Activated CD4-positive, alpha-beta T cell treated with anti-CD3 and anti-CD28 coated beads, Interleukin-2, Interleukin-4, amounts not matched to agents 100 ng/mL and 50 ng/mL, durations not matched to agents 16 hours and 8 hours (primary cell): ENCODE measurements at places on chromosomes 5 and 9.
A peak's percentile ranks its signal among the peaks of the same experiment; 100 is the strongest.

DNA sequence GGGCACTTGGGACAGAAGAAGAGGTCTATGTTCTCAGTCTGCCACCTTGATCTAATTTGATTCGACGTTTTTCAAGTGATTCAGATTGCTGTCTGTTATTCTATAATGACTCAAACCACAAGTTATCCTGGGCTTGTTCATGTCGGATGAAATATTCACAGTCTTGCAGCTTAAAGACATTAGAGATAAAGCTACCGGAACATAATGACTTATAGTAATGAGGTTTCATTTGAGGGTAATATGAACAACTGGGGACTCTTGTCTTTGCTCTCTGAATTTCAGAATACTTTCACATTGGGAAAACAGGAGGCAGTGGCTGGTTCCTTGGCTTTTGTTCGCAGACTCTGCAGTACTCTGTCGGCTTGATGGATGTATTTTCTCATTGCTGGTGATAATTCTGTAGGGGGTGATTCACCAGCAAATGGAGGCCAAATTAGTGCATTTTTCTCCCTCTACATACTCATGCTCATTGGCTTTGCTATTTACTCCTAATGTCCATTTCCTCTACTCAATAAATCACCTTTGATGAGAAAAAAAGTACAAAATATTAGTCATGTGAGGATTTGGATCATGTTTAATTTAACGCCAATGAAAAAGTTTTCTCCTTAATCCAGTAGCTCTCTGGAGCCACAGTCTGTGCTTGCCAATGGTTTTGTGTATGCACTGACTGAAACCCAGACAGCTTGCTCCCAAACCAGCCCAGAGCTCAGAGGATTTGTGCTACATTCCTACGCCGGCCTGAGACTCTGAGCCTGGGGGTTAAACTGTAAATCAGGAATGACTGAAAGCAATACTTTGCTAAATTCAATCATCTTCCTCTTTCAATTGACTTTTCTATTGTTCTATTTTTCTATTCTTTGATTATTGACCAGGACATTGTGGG is 154.7 kb upstream of the ANKH start:
- DNase-seq, result no peak

- no peak for DNase-seq
These were observed at the start of gene NFIB for GRCh38 chr9:14313951-14314423. Gene NFIB (minus strand): TSS chr9:14314141. CDS start chr9:14313511, 630 bp downstream.

GRCh38 chr9:137306066-137306849 is 4.2 kb upstream of the NRARP start:
- no peak for DNase-seq

GRCh38 chr5:39891376-39891775 is 466.6 kb upstream of the DAB2 start:
- DNase-seq, result no peak

- DNase-seq, result no peak
These were observed 37.6 kb upstream of the ANGPTL2 start for GRCh38 chr9:127159949-127160610.

GRCh38 chr5:133140311-133140710 is 88.5 kb downstream of the HSPA4 start:
- DNase-seq, result no peak

- DNase-seq, result no peak
These were observed 536.0 kb downstream of the PDE4D start for GRCh38 chr5:59357381-59357977.

DNA sequence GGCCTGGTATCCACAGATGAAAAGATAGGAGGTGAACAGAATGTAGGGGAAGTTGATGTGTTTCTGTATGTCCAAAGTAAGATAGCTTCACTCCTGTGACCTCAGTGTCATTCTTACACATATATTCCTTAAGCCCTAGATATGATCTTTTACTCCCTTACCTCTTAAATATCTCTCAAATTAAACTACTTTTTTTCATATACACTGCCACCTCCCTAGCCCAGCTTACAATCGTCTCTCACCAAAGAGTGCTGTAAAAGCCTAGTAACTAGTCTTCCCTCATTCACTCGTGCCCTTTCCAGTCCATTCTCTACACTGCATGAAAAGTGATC is 5.3 kb downstream of the DNAI1 start:
- DNase-seq, result no peak

- DNase-seq, result no peak
These were observed 217.9 kb upstream of the KLF4 start for GRCh38 chr9:107707428-107707837.

DNA sequence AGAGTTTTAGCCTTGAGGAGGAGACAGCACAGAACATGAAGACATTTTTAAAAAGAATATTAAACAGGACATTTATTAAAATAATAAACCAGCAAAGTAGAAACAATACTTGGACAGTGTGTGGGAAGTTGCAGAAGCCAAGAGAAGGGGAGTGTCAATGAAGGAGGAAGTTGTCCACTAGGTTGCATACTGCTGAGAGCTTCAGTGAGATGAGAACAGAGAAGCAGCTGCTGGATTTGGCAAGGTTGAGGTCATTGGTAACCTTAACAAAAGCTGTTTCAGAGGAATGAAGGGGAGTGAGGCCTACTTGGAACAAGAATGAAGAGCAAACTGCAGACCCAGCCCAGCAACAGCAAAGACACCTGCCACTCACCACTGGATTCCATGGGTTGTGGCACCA is 11.4 kb downstream of the BHMT start:
- no peak for DNase-seq

- DNase-seq, result peak; percentile 9
These were observed 13.9 kb downstream of the TGFBI start for GRCh38 chr5:136042665-136043121.

GRCh38 chr5:65142511-65143011 is 339.2 kb downstream of the ADAMTS6 start:
- DNase-seq, result no peak

GRCh38 chr5:9621379-9621903 is 8.7 kb downstream of the TAS2R1 start:
- DNase-seq, result no peak

- no peak for DNase-seq
These were observed 3.6 kb upstream of the LRRC70 start for GRCh38 chr5:62575066-62575465.

DNA sequence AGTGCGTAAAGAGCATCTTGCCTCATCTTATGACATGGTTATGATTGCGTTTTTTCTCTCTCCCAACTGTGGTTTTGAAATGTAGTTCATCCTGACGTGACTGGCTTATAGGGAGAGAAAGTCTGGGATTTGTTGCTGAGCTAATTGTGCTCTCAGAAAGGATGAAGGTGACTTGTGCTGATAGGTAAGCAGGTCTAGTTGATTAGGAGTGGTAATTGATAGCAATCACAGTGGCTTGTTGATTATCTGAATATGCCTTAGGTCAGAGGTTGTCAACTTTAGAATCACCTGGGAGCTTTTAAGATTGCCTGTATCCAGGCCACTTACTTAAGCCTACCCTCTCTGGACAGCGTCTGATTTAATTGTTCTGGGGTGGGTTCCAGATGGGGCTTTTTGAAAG is 117.8 kb downstream of the TLE4 start:
- no peak for DNase-seq
